ENCODE measurements at places on chromosomes 7 and 10.

GRCh38 chr7:145263886-145264285 lies 428.0 kb upstream of the TPK1 start:
- DNase-seq = no peak

DNA sequence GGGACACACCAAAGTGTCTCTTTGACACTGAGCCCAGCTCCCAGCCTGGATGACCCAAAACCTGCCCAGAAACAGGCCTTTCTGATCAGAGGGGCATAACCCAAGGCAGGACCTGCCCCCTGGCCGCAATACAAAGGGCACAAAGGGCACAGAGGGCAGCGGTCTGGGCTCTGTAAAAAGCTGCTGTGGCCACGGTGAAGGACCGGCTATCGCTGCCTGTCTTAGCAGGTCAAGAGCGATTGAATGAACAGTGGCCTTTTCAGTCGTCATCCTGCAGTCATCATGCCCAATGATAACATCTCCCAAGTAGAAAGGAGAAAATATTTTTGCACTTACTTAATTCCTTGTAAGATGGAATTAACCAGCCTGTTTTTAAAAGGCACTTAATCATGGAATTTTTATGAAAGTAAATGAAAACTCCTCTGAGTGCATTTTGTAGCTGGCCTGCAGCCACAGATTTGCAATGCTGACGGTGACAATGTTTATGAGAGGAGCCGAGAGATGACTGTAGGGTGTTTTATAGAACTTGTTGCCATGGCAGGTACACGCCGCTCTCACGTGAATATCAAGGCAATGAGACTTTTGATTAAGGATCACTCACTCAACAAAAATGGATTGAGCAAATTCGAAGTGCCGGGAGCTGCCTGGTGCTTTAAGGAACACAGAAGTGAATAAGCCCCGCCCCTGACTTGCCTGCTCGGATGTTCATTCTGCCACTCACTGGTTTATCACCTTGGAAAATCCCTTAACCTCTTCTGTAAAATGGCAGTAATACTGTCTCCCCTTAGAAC lies 47.3 kb upstream of the BHLHA15 start:
- no peak for DNase-seq

- DNase-seq = no peak
These were observed 4.4 kb downstream of the TBATA start for GRCh38 chr10:70780772-70781171.

DNA sequence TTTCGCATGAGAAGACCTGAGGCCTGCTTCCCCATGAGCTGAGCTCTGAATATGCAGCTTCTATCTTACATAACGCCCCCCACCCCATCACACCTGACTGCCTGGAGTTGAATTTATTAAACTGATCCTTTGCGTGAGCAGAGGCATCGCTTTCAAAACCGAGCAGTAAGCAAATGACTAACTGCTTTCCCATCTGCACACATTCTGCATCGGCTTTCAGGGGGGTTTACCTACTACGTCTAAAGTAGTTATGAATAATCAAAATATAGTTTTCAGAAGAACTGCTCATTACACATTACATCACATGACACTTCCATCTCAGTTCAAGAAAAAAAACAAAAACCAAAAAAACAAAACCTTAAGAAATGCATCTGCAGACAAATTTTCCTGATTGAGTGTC lies 54.7 kb upstream of the EGR2 start:
- DNase-seq = no peak

- no peak for DNase-seq
These were observed 7.6 kb downstream of the ADARB2 start for GRCh38 chr10:1729751-1730150.

Measured in stimulated activated CD4-positive, alpha-beta T cell treated with anti-CD3 and anti-CD28 coated beads, Interleukin-15, amount 100 ng/mL, for 1 hour (primary cell).